Iris pigment epithelial cell (primary cell): ENCODE measurements at places on chromosomes 7 and 10.

DNA sequence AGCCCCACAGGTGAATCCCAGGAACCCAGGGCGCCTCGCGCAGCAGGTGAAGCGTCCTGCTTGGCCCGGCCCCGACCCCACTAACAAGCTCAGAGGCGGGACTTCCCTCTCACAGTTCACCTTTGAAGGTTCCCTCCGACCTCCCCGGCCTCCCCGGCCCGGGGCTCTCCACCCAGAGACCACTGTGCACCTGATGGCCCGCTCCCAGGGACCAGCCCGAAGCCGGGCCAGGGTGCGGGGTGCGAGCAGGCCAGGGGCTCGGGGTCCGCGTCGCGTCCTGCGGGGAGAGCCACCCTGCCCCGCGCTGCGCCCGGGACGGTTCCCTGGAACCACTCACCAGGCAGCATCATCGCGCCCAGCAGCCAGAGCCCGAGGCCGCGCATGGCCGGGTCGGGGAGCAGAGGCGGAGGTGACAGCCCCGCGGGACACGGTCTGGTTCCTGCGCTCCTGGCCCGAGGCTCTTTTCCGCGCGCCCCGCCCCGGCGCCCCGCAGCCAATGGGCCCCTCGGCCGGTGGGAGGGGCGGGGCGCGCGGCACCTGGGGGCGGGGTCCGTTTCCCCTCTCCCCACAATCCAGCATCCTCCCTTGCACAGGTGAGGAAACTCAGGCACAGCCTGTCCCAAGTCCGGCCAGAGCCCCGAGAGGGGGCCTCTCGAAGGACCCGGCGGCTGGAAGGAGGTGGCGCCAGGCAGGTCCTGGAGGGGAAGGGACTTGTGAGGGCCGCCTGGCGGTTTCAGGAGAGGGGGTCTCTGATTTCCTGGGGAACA lies at the start of gene ADAM8:
TSS of gene ADAM8 (minus strand) at position 434 of the 767 bp plus-strand sequence. CDS start at position 383, 51 bp downstream.
- no peak for DNase-seq

GRCh38 chr10:91711885-91712680 lies 79.2 kb upstream of the PPP1R3C start:
- no peak for DNase-seq

- DNase-seq = peak; percentile 92
These were observed 52.2 kb downstream of the CPEB3 start for GRCh38 chr10:92238586-92239098.

- no peak for DNase-seq
These were observed 117.6 kb upstream of the NFE2L3 start for GRCh38 chr7:26034391-26034790.

- DNase-seq = no peak
These were observed 65.3 kb downstream of the RELN start for GRCh38 chr7:103924184-103924583.

- no peak for DNase-seq
These were observed 106.2 kb downstream of the REEP3 start for GRCh38 chr10:63627396-63627795.

GRCh38 chr10:43963379-43963778 lies 314.7 kb upstream of the ZNF32 start:
- no peak for DNase-seq

GRCh38 chr7:99562832-99563231 lies 4.4 kb downstream of the ZNF655 start:
- DNase-seq = peak; percentile 100

DNA sequence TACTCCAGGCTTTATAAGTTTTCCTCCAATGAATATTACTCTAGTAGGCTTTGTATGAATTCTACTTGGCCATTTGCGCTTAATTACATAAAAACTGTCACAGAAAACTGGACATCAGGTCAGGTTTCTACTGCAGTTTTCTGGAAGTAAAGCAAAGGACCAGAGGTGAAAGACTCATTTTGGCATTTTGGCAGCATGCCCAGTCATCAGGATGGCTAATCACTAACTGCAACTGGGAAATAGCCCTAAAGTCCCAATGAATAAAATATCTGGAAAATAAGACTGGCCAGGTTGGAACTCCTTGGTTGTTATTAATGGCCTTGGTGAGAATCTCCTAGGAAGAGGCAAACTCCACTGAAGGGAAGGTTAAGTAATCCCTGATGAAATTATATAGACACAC lies 75.5 kb downstream of the COPG2 start:
- DNase-seq = no peak

GRCh38 chr10:46042527-46042926 lies 3.5 kb downstream of the MSMB start:
- DNase-seq = no peak

GRCh38 chr10:93123766-93124165 lies 50.1 kb downstream of the CYP26A1 start:
- DNase-seq = no peak

GRCh38 chr10:56943221-56943755 lies 582.2 kb upstream of the ZWINT start:
- no peak for DNase-seq

DNA sequence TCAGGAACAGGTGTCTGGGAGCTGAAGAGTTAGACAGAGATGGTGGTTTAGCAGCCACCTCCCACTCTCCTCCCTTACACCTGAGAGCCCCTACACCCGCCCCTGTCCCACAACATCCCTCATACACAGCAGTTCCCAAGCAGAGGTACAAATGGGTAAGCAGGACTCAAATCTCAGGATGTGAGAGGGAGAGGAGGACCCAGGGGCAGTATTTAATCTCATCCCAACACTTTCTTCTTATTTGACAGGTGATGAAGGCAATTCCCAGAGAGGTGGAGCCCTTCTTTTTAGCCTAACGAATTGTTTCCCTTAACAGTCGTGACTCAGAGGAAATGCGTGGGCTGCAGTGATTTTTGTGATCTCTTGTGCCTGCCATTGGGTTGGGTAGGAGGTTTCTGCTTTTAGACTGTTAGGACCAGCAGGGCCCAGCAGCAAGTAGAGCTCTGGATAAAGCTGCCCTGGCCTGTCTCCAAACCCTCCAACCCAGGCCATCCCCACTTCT lies 191.3 kb downstream of the HECW1 start:
- no peak for DNase-seq

- DNase-seq = no peak
These were observed 26.4 kb downstream of the CHST15 start for GRCh38 chr10:124066781-124067714.

DNA sequence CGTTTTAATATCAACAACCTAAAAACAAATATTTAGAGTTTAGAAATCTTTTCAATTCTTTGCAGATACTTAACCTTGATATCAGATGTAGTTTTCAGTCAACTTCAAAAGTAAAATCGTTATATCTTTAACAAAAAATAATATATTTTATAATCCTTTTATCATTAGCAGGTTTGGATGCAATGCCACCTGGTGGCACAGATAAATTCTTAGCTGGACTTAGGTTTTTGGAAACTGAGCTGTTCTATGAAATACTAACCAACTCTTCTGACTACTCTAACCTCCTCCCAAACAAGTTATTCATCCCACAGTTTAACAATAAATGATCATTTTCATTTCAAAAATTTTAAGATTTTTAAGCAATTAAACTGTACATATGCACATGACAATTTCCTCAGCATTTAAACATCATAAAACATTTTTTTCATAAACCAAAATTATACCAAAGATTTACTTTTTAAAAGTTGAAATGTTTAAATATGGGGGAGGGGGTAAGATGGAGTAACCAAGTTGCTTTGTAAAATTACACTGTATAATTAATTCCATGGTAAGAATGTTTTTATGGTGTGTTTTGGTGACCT lies 56.9 kb downstream of the HIBADH start:
- DNase-seq = peak; percentile 54

GRCh38 chr7:148662646-148663045 lies 36.1 kb upstream of the CUL1 start:
- no peak for DNase-seq

DNA sequence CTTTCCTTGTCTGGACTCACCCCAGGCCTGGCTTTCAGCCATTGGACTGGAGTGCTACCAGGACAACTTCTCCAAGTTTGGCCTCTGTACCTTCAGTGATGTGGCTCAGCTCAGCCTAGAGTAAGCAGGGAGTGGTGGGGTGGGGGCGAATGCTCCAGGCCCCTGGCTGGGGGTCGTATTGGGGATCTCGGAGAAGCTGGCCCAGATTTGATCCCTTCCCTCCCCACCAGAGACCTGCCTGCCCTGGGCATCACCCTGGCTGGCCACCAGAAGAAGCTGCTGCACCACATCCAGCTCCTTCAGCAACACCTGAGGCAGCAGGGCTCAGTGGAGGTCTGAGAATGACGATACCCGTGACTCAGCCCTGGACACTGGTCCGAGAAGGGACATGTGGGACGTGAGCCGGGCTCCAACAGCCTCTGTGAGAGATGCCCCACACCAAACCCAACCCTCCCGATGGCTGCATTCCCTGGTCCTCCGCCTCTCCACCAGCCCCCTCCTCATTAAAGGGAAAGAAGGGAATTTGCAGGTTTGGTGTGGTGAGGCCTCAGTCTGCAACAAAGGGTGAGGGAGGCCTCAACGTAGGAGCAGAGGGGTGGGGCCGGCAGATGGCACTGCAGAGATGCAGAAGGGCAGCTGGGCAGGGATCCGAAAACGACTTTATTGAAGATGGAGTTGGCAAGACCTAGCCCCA lies 14.8 kb downstream of the TRPV6 start:
- no peak for DNase-seq

GRCh38 chr10:101768791-101769170 lies 7.1 kb downstream of the FGF8 start:
- DNase-seq = no peak

GRCh38 chr7:68619526-68619925 lies 978.7 kb upstream of the AUTS2 start:
- no peak for DNase-seq
